Vagina (tissue), 2 donors: ENCODE measurements at places on chromosomes 6 and 20.

- DNase-seq: no peak
These were observed 49.4 kb upstream of the MBOAT1 start for GRCh38 chr6:20261685-20262084.

- DNase-seq: no peak
These were observed 44.3 kb downstream of the TPD52L1 start for GRCh38 chr6:125197795-125198269.

DNA sequence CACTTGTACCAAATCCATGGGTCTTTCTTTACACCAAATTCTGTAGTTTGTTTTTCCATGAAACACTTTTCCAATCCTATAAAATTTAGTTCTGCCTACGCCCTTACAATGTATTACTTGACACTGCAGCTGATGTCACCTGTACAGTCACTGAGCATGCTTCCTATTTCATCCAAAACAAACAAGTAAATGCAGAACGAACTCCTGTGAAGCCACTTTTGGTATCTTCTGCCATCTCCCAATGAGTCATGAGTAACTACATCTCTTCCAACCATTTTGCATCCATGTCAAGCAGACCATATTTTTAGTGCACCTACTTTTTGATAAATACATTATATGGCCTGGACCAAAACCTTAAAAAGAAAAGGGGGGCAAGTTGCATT is 42.4 kb downstream of the HDDC2 start:
- DNase-seq: no peak

DNA sequence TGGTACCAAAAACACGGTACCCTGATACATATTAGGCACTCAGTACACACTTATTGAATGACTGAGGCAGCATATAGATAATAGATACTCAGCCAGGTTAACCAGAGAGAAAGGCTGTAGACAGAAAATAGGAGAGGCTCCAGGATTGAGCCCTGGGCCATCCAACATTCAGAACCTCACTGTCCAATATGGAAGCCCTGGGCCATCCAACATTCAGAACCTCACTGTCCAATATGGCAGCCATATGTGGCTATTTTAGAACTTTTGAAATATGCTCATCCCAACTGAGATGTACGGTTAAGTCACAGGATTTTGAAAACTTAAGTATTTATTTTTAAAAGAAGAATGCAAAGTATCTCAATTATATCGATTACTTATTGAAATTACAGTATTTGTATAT is 142.5 kb upstream of the ID4 start:
- no peak for DNase-seq

DNA sequence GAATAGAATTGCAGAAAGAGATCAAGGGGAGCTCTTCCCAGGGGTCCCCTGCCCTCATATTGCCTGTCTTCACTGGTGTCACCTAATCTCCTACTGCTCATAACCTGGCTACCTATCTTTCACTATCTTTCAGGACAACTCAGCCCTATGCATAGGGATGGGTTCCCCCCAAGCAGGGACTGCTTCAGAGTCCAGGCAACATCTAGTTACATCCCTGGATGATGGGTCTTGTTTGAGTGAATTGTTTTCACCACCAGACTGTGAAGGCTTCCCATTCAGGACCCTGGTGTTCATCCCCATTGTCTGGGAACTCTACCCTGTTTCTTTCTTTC is 850 bp upstream of the HECA start:
- no peak for DNase-seq
